NCI-H524 (cell line): ENCODE measurements at places on chromosomes 5 and 9.

DNA sequence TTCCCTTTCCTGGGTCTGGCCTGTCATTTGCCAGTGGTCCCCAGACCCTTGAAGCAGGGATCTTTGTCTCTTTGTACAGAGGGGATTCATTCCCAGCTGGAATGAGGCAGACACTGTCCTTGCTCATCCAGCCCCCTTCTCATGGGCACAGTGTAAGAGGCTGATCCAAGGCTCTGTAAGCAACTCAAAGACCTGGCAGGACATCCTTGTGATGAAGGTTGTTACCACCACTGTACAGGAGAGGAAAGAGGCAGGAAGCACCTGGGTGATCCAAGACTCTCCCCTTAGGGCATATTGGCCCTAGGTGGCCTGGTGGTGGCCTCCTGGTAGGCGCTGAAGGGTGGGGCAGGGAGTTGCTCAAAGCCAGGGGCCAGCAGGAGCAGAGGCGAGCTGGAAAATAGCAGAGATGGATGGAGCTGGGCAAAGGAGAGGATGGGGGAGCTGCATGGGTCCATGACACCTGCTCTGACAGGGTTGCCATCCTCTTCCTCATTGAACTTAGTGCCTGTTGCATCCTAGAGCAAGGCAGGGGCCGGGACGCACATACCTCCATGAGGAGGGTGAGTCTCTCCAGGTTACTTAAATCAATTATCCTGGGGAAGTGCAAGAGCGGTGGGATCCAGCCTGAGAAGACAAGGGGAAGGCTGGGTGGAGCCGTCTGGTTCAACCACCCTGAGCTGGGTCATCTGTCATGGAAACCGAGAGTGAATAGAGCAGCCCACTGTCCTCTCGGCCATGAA is 9.8 kb upstream of the GADD45G start:
- no peak for DNase-seq

GRCh38 chr5:1665231-1665630 is 134.4 kb downstream of the MRPL36 start:
- no peak for DNase-seq

DNA sequence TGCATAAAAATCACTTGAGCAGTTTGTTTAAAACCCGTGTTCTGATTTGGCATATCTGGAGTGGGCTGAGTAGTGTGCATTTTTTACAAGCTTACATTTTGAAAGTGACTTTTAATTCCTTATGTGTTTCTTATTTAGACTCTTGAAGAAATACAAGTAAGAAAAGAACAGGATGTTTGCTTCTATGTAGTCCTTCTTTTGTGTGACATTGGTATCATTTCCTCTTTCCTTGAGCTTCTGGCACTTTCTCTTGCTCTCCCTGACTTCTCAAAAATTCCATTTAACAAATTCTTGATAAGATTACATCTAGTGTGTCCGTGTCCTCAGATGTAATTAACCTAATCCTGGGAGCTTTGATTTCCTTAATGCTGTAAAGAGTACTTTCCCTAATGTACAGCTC is 12.5 kb downstream of the GARNL3 start:
- no peak for DNase-seq

GRCh38 chr5:139075066-139076050 is 122.8 kb downstream of the SIL1 start:
- no peak for DNase-seq
